ENCODE measurements at places on chromosomes 2 and 18.

GRCh38 chr2:210477496-210477895 is 937 bp upstream of the LANCL1 start:
- no peak for DNase-seq
- peak overlapping the region; percentile 14 for H3K27ac ChIP-seq
- no peaks in the 10 kb centered on the region for H3K36me3 ChIP-seq
- H3K4me1 ChIP-seq: peaks cover 7% of the 10 kb centered on the region
- H3K4me3 ChIP-seq: peak overlapping the region; percentile 98

- DNase-seq: no peak
- H3K4me1 ChIP-seq: no peaks in the 10 kb centered on the region
- H3K4me3 ChIP-seq: no peak overlapping the region
- H3K27me3 ChIP-seq: no peaks in the 10 kb centered on the region
- no peak overlapping the region for H3K27ac ChIP-seq
Measured at GRCh38 chr2:205586626-205587025, 95.7 kb upstream of the NRP2 start.

GRCh38 chr2:88032070-88032702 is 15.8 kb upstream of the RNU2-63P start:
- no peak overlapping the region for H3K27ac ChIP-seq
- no peaks in the 10 kb centered on the region for H3K4me1 ChIP-seq
- peaks cover 13% of the 10 kb centered on the region for H3K36me3 ChIP-seq
- H3K4me3 ChIP-seq: no peak overlapping the region

DNA sequence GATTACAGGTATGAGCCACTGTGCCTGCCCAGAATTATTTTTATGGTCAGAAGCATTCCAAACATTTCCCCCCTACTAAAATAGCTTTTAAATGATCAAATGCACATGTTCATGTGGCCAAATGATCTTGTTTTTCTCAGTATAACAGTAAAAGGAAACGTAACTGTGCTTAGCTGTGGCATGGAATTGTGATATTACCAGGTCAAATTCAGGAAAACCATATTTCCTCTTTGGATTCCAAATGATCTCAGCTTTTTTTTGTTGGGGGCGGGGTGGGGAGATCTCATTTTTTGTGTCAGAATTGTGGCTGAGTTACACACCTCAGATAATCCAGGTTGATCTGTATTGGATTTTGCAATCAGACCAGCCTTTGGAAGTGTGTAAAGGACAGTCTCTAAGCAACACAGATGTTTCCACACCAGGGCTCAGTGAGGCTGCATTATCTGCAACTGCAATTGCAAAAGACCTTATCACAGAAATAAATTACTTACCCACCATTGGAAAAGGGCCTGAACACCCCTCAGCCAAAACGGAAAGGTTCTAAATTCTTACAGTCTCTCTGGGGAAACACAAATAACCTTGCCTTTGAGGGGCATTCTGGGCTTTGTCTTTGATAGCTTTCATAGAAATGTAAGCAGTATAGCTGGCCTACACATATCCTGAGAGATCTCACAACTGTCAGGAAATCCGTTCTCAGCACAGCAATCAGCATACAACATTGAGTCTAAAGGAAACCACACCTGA is 8.4 kb downstream of the CASP10 start:
- H3K27me3 ChIP-seq: no peaks in the 10 kb centered on the region
- no peaks in the 10 kb centered on the region for H3K36me3 ChIP-seq
- no peaks in the 10 kb centered on the region for H3K4me1 ChIP-seq
- no peak for DNase-seq

DNA sequence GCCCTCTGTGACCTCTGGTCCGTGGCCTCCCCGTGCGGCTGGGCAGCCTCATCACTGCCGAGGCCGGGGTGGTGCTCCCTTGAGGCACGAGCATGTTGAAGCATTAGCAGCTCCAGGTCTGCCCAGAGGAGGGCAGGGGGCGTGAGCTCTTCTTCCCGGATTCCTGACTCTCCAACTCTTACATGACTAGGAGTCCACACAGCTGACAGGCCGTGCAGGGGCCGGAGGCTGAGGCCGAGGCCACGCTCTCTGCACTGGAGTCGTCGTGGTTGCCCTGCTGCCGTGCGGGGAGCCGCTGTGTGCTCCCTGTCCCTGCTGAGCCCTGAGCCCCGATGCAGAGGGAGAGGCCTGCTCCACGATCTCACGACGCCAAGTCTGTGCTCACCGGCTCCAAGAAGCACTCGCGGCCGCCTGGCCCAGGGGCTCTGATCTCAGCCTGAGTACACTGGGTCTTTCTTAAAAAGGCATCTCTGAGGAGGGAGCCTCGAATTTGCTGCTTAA is 19.4 kb upstream of the KCNG2 start:
- no peaks in the 10 kb centered on the region for H3K27me3 ChIP-seq
- H3K36me3 ChIP-seq: no peaks in the 10 kb centered on the region
- H3K27ac ChIP-seq: no peak overlapping the region
- no peak for DNase-seq

DNA sequence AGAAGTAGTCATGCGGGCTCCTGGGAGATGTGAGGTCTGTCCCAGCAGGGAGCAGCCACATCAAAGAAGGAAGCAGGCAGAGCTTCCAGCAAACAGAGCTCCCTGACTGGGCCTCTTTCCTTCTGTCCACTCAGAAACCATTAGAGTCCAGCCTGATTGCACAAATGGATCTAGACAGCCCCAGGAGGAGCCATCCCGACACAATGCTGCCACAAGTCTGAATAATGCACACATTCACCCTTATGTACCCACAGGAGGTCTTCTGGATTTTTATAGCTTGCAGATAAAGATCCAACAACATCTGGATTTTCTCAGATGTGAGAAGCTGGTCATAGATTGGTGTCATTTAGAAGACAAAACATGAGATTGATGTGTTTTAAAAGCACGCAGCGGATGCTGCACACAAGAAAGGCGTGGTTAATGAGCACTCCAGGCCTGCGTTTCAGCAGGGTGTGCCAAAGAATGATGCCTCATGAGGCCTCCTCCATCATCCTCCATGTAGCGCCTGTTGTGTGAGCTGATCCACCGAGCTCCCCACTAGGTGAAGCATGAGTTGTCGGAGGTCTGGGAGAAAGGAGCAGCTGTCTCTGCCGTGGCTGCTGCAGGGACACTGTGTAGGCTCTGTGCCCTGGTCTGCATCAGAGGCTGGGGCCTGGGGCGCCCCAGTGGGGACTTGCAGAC is 60.6 kb downstream of the MTCL1 start:
- H3K4me1 ChIP-seq: peaks cover 3% of the 10 kb centered on the region
- H3K4me3 ChIP-seq: no peak overlapping the region
- DNase-seq: no peak
- H3K36me3 ChIP-seq: no peaks in the 10 kb centered on the region

DNA sequence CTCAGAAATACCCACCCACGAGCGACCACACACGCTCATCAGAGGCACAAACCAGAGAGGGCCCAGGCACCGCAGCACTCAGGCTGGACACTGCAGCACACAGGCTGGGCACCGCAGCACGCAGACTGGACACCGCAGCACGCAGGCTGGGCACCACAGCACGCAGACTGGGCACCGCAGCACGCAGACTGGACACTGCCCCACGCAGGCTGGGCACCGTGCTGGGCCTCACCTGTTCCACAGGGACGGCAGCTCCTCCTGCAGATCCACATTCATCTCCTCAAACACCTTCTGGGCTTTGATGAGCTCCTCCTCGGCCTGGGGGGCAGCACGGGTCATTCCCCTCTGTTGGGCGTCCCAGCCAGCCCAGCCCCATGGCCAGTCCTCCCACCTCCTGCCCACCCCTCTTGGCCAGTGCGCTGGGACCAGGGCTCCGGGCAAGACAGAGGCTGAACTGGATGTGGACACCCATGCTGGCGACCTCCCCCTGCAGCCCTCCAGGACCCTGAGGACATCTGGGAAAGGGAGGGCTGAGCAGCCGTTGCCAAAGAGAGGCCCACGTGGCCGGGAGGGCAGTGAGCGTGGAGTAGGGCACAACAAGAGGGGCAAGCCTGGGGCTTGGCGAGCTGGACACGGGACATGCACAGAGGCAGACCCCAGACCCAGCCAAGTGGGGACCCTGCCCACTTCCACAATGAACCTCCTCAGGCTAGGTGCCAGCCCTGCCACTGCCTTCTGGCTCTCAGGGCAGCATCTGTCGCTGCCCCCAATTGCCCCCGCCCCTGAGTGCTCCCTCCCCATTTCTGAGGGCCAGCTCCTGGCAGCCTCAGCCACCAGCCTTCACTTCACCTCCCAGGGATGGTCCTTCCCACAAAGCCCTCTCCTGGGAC is 43.0 kb downstream of the BIN1 start:
- H3K4me1 ChIP-seq: peaks cover 21% of the 10 kb centered on the region
- H3K36me3 ChIP-seq: no peaks in the 10 kb centered on the region

All from thoracic aorta (tissue), 2 donors.